ENCODE measurements at places on chromosomes 2 and 18.

DNA sequence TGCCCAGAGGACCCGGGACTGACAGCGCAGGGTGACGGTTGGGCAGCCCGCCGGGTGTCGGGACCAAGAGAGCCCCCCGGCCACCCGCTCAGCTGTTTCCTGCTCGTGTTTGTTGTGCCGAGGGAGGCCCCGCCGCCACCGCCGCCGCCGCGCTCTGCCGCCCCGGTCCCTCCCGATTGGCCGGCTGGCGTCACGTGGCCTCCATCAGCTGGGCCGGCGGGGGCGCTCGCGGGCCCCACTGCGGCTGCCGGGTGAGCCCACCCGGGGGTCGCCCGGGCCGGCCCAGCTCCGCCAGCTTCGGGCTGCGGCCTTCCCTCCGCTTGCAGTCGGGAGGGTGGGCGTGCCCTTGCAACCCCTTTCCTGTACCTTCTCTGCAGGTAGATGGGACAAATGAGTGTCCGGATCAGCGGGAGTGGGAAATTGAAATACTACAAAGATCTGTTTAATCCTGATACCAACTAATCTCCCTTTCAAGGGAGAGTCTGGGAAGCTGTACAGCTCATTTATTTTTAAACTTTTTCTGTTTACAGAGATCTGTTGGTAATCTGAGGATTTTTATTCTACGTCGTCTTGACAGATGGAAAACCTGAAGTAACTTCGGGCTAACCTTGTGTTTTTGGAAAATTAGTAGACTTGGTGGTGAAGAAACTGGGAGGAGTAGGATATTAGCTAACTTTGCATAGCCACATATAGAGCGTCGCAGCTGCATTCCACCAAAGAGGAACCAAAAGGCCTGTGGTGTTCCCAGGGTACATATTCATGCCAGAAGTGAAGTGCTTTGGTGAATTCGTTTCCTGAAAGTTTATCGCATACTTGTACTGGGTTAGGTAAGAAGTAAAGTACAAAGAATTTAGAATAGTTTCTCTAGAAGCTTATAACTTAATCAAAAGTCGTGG is 1.2 kb downstream of the YPEL5 start:
- DNase-seq, result peak; percentile 77

DNA sequence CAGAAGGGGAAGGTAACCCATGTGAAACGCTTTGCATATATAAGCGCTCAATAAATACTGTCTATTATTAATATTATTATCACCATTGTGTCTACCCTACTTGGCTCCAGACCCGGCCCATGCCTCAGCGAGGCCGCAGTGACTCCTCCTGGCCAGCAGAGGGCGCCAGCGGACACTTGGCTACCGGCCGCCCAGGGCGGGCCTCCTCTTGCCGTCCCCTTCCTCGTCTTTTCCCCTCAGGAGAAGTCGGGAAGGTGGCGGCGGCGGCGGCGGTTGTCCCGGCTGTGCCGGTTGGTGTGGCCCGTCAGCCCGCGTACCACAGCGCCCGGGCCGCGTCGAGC is at the start of gene AGFG1:
Gene AGFG1, plus strand, starts transcription at position 233 of the 341 bp plus-strand sequence. CDS start 266 bp downstream, outside the sequence.
- DNase-seq, result peak; percentile 85

GRCh38 chr2:216683846-216684245 is 11.5 kb downstream of the IGFBP5 start:
- DNase-seq, result no peak

DNA sequence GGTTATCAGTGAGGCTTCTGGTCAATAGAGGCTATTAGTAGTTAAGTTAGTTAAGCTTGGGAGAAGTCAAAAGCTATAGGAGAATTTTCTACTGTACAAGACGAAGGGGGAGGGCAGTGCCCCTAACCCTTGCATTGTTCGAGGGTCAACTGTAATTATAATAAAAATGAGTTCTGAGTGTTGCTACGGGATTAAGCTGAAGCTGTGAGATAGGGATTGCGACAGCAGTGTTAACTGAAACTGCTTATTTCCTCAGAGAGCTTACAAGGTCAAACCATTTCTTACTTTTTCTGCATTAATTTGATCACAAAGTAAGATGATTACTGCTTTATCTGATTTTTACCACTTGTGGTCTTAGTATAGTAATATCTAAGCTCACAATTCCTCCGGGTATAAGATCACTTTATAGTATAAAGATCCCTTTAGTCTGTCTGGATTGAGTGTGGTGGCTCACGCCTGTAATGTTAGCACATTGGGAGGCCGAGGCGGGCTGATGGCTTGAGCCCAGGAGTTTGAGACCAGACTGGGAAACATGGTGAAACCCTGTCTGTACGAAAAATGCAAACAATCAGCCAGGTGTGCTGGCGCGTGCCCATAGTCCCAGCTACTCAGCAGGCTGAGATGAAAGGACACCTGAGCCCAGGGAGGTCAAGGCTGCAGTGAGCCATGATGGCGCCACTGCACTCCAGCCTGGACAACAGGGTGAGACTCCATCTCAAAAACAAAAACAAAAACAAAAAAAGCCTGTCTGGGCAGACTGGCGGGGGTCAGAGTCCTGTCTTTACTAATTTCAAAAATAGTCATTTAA is 119.5 kb upstream of the TLK1 start:
- DNase-seq, result no peak

DNA sequence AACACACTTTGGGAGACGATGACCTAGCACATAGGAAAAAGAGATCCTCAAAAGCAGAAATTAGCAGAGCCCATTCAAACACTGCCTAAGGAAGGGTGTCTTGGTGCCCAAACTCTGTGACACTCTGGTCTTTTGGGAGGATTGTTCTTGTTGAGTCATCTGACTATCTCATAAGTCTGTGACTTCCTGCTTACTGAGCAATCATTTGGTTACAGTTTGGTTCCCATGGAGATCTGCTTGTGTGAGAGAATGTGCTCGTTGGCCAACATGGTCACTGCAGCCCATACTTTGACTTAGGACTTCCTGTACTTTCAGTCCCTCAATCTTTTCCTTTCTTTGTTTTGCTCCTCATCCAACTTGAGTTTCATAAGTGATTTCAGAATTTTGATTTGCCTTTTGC is 602.9 kb downstream of the NYAP2 start:
- DNase-seq, result no peak

DNA sequence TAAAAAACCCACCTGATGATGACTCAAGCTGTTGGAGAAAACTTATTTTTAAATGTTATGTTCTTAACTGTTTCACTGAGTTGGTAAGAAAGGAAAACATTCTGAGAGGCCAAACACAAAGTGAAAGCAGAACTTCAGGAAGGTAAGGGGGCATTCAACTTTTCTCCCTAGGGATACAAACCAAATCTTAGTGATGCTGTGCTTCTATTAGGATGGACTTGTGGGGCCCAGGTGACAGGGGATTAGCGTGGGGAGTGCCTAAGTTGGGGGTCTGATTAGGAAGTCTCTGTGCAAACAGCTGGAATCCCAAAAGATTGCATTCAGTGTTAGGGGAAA is 18.5 kb downstream of the PDCL3 start:
- no peak for DNase-seq

- no peak for DNase-seq
Observed at GRCh38 chr2:46377666-46378560, 80.7 kb downstream of the EPAS1 start.

- DNase-seq, result no peak
Observed at GRCh38 chr2:104654811-104655210, 199.1 kb upstream of the POU3F3 start.

- no peak for DNase-seq
Observed at GRCh38 chr2:127630096-127630863, 15.7 kb upstream of the GPR17 start.

- peak; percentile 37 for DNase-seq
Observed at GRCh38 chr2:75619956-75620740, 26.4 kb upstream of the MRPL19 start.

GRCh38 chr2:130776550-130776949 is 21.2 kb downstream of the AMER3 start:
- DNase-seq, result peak; percentile 32

- no peak for DNase-seq
Observed at GRCh38 chr2:97967216-97967592, 28.5 kb downstream of the TMEM131 start.

DNA sequence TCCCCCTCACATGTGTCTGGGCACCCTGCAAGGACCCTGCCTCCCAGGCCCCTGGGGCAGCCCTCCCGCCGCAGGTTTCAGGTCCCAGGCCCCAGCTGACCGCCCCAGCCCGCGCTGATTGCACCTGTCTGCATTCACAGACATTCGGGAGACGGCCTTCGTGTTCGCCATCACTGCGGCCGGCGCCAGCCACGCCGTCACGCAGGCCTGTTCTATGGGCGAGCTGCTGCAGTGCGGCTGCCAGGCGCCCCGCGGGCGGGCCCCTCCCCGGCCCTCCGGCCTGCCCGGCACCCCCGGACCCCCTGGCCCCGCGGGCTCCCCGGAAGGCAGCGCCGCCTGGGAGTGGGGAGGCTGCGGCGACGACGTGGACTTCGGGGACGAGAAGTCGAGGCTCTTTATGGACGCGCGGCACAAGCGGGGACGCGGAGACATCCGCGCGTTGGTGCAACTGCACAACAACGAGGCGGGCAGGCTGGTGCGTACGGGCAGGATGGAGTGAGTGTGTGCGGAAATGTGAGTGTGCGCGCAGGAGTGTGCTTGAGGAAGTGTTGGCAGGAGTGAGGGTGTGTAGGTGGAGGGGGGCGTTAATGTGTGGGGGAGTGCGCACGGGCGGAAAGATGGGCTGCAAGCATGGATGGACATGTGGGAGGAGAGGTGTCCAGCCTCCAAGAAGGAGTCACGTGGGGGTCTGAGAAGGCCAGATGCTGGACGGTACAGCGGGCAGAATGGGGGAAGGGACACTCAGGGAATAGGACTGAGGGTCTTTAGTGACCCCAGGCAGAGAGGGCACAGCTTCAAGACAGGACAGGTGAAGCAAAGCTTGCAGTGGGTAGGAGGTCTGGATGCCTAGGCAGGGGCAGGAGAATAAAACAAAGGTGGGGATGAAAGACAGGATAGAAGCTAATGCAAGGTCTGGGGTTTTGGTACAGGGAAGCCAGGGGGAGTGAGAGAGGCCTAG is 9.0 kb upstream of the WNT10A start:
- DNase-seq, result no peak

- no peak for DNase-seq
Observed at GRCh38 chr2:47346-47725, 1.0 kb upstream of the FAM110C start.

DNA sequence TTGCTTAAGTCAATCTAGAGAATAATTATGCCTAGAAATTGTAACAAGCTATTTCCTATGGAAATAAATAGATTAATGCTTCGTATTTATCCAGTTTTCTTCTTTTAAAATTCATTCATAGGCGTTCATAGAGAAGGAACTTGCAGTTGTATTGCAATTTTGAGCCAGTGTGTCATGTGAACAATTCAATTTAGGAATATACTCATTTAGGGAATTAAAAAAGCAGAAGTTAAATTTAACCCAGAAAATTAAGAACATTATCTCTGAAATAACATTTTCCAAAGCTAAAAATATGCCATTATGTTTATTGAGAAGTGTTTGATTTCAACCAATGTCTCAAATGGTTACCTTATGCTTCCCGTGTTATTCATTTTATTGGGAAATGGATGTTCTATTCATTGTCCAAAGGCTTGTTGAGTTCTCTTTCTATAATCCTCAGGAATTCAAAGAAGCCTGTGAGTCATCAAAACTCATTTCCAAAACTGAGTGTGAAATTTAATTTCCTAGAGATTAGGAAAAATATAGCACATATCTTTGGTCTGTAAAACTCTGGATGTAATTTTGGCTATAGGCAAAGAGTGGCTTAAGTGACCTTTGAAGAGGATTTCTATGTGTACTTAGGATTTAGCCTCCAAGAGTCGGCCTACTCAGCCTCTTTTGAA is 99.7 kb downstream of the SLC8A1 start:
- DNase-seq, result no peak

GRCh38 chr2:191526536-191526935 is 151.4 kb upstream of the NABP1 start:
- DNase-seq, result no peak

DNA sequence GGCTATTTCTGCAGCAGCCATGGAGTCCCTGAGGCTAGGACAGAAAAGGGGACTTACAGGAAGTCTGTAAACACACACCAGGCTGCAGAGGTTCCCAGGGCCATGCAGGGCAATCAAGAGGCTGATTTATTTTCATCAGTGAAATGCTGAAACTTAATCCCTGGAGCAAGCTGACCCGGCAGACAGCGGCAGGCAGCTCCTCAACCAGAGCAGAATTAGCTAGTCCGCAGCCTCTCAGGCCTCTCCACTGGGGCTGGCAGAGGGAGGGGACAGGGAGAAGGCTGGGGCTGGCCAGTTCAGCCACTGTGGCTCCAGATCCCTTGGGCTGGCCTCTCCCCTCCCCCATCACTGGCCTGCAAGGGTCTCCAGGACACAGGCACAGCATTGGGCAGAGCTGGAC is 136.3 kb downstream of the TNS1 start:
- no peak for DNase-seq

DNA sequence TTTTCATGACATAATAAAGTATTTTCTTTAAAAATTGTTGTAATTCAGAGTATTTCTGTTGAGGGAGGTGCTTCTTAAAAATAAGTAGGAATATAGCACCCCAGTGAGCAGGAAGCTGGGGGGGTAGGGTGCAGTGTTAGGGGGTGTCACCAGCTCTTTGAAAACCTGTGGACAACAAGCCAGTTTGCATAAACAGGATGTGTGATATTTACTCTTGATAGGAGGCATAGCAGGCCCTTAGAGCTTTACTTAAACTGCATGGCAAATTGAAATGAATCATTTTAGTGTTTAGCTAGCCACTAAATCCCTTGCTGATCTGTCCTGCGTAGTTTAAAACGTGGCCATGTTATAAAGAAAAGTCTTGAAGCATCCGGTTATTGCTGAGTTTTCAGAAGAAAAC is 8.4 kb downstream of the TGIF1 start:
- peak; percentile 21 for DNase-seq

GRCh38 chr2:174332217-174332963 is 2.4 kb upstream of the SP9 start:
- no peak for DNase-seq

DNA sequence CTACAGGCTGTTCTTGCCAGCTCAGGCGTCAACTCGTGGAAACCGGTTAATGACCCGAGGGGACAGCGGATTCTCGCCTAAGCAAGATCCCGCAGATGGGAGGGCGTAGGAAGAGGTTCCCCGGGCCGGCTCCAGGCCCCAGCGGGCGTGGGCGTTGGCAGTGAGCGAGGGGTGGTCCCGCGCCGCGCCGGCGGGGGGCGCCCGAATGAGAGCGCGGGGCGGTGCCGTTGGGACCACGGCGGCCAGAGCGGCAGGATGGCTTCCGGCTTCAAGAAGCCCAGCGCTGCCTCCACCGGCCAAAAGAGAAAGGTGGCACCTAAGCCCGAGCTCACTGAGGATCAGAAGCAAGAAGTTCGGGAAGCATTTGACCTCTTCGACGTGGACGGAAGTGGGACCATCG is at the start of gene CETN1:
Gene CETN1, plus strand, starts transcription at position 227 of the 400 bp plus-strand sequence. Its CDS starts 29 bp downstream, at position 256.
- no peak for DNase-seq

- DNase-seq, result no peak
Observed at GRCh38 chr2:132429351-132429750, 12.7 kb downstream of the GPR39 start.

- peak; percentile 29 for DNase-seq
Observed at GRCh38 chr2:218284106-218284811, 8.0 kb downstream of the TMBIM1 start.

- DNase-seq, result no peak
Observed at GRCh38 chr2:201448061-201448460, 3.2 kb downstream of the TRAK2 start.

GRCh38 chr2:42125841-42126594 is 43.1 kb upstream of the EML4 start:
- no peak for DNase-seq

- DNase-seq, result peak; percentile 45
Observed at GRCh38 chr2:164538240-164538866, 82.9 kb downstream of the GRB14 start.

Data from lung microvascular endothelial cell (primary cell).